ENCODE measurements at places on chromosomes 11 and 22.

DNA sequence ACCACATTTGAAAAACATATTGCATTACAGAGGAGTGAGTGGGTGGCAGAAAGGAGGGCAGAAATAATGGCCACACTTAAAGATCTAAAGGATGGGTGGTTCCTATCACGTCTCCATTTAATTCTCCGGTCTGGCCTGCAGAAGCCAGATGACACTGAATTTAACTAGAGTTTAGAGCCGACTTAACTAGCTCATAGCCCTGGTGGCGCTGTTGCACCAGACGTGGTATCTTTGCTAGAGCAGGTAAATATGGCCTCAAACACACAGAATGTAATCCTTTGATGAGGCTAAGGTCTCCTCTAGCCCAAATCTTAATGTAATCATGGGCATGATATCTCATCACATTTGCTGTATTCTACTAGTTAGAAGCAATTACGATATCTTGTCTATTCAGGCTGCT lies 51.5 kb upstream of the GAL start:
- DNase-seq: peak; percentile 15

DNA sequence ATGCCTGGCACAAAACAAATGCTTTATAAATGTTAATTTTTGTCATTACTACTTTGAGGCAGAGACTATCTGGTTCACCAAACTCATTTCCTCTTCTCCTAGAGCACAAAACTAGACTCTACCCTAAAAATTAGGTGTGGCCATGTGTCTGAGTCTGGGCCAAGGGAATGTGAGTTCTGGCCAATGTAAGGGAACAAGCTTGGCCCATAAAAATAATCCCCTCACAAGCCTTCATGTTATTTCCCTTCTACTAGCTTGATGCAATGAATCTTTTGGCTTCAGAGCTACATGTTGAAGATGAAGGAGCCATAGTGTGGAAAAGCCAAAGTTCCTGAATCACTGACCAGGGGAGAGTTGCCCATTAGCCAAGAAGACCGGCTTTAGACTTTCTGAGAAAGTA lies 406.5 kb upstream of the CCDC90B start:
- no peak for DNase-seq

- DNase-seq: no peak
Observed at GRCh38 chr11:125056931-125057692, 6.0 kb upstream of the SLC37A2 start.

DNA sequence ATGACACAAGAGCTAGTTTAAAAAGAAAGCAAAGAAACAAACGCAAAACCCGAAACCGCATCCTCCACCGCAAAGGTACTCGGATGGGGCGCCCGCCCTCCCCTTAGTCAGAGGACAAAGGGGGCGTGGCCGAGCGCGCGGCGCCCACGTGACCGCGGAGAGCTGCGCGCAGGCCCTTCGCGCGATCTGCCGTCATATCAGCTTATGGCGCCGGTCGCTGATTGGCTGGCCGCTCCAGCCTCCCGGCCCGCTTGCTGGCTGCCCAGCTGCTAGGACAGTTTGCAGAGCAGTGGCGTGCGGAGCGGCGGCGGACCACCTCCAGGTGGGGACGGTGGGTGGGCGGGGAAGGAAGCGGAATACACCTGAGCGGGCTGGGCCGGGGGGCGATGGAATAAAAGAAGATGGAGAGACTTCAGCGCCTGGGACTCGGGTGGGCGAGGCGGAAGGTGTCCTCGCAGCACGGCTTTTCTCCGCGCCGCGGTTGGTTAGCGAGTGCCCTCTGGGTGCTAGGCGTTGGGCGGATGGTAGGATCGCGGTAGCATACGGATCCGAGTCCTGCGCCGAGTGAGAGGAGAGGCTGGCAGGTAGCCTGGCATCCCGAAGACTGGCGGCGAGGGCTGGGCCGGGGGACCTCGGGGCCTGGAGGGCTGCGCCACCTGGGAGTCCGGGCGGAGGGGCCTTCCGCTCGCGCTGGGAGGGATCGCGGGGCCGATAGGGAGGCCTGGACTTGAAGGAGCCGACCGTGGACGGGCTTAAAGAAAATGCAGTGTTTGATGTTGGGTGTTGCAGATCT lies at the start of gene SC5D:
Gene SC5D, plus strand, starts transcription at position 277 of the 793 bp plus-strand sequence. CDS start 10,605 bp downstream, outside the sequence.
- DNase-seq: peak; percentile 88

DNA sequence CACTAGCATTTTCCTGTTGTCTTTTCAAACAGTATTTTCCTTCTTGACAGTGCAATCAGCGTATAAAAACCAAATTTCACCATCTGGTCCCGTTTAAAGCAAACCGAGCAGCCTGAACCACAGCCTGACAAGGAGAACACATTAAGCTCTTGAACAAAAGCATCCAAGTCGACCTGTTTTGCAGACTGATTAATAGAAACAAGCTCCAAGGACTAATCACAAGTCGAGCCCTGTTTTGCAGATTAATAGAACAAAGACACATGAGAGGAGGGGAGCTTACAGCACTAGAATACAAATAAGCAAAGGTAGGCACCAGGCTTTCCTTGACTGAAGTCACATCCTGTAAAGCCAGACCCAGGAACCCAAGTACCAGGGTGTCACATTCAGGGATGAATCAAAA lies 104.8 kb downstream of the MPPED2 start:
- DNase-seq: no peak

DNA sequence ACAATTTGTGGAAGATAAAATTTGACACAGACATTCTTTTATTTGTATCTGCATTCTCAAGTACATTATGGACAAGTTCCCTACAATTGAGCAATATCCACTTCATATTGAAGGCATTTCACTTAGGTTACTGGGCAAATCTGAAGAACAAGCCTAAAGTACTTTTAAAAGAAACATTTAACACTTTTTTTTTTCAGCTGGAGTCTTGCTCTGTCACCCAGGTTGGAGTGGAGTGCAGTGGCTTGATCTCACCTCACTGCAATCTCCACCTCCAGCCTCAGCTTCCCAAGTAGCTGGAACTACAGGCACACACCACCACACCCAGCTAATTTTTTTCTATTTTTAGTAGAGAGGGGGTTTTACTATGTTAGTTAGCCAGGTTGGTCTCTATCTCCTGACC lies 70.2 kb downstream of the OR4C45 start:
- no peak for DNase-seq

- no peak for DNase-seq
Observed at GRCh38 chr11:131463162-131463561, 92.7 kb downstream of the NTM start.

DNA sequence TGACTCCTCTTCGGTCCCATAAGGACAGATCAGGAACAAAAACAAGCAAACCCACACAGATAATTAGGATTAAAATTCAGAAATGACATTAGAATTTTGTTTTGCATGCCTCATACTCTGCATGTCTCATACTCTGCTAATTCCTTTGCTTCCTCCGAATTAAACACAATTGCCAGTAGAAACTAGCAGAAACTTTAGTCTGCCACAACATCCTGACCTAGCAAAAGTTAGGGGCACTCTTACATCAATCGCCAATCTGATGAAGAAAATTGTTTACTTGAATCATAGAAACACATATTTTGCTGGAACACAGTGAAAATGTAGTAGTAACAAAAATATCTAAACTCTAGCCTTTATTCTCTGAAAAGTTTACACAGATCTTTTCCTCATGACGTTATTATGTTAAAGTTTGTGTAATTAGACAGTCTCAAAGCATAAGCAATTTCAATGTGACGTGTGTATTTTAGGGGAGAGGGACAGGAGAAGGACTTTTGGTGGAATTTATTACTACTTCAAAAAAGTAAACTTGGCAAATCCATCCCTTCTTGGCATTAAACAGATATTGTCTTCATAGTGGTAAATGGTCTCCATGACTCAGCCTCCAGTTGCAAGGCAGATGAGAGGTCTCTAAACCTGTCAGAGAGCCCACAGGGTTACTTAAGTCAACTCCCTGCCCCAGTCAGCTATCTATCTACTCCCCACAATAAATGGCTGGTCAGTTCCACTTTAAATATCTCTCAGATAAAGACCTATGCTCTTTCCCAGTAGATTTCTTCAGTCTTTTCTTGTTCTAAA lies 249.8 kb upstream of the UBASH3B start:
- DNase-seq: no peak

GRCh38 chr22:22933100-22933806 lies 45.6 kb downstream of the IGLL5 start:
- DNase-seq: no peak

DNA sequence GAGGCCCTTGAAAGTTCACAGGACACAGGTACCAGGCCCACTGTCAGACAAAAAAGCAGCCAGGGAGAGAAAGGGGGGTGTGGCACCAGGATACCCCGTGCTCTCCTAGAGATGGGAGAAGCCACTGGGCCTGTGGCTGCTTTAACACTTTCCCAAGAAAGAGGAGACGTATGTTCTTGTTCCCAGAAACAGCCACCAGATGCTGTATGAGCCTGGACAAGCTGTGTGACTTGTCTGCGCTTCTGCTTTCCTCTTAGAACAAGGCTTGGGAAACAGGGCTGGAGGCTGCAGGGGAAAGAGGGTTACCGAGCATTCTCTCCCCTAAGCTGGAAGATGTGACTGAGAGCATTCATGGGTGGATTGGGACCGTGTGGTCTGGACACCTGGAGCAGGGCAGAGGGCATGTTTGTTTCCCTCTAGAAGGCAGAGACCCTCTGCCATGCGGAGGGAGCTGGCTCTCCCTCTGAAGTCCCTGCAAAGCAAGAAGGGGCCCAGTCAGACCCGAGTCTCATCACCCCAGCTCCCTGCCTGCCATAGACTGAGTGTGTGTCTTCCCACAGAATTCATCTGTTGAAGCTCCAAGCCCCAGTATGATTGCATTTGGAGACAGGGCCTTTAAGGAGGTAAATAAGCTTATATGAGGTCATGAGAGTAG lies 74.1 kb downstream of the TRIM29 start:
- DNase-seq: no peak

GRCh38 chr22:47596176-47596690 lies 833.8 kb downstream of the TBC1D22A start:
- no peak for DNase-seq

DNA sequence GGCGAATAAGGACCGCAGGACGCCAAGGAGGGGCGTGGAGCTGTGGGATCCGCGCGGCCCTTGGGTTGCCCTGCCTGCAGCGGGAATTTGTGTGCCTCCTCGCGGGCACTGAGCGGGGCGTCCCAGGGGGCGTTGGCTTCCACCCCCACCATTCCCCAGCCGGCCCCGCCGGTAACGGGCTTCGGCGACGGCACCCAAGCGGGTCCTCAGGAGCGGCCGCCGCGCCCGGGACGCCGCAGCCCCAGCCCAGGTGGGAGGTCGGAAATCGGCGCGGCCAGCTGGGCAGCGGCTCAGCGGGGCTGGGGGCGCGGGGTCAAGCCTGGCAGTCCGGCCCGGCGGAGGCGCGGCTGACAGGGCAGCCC lies 320 bp downstream of the CLTCL1 start:
- DNase-seq: no peak

- DNase-seq: no peak
Observed at GRCh38 chr11:36711104-36711825, 113.2 kb upstream of the RAG2 start.

DNA sequence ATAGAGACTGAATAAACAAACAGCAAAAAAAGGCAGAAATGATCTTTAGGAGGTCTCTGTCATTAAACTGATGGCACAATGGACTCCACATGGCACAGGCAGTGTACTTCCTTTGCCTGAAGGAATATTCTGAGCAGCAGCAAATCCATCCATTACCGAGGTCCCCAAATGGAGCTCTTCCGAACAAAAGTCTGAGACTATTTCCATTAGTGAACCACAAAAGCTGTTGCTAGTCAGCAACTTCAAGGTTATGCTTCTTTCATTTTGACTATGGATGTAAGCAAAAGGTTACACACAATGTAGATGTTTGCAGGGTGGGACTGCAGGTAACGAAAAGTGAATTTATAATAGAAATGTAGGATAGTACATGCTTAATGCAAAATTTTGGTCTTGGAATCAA lies 14.5 kb downstream of the NARS2 start:
- no peak for DNase-seq

- no peak for DNase-seq
Observed at GRCh38 chr11:19628018-19628417, 84.6 kb upstream of the NAV2 start.

DNA sequence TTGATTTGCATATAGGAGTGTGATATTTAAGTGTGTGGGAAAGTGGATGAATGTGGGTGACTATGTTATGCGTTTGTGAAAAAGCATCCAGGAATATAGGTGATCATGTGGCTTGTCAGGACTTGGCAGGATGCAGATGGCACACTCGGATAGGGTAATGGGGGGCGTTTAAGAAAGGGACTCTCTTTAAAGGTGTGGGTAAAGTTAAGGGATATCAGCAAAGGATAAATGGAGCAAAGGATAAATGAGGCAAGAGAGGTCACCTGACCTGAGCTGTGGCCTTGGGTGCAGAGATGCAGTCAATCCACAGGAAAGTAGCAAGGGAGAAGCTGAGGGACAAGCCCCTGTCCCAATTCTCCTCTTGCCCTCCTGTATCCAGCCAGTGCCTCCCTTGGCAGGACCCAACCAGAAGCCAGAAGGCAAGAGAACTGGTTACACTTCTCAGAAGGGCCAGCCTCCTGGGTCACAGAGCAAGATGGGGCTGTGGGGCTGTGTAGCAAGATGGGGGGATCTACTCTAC lies 47.5 kb upstream of the GRAMD1B start:
- no peak for DNase-seq

GRCh38 chr11:74320538-74320937 lies 9.1 kb upstream of the P4HA3 start:
- no peak for DNase-seq

- DNase-seq: no peak
Observed at GRCh38 chr11:120500414-120501071, 11.0 kb upstream of the GRIK4 start.

GRCh38 chr11:43521471-43521870 lies 159.1 kb upstream of the HSD17B12 start:
- no peak for DNase-seq

DNA sequence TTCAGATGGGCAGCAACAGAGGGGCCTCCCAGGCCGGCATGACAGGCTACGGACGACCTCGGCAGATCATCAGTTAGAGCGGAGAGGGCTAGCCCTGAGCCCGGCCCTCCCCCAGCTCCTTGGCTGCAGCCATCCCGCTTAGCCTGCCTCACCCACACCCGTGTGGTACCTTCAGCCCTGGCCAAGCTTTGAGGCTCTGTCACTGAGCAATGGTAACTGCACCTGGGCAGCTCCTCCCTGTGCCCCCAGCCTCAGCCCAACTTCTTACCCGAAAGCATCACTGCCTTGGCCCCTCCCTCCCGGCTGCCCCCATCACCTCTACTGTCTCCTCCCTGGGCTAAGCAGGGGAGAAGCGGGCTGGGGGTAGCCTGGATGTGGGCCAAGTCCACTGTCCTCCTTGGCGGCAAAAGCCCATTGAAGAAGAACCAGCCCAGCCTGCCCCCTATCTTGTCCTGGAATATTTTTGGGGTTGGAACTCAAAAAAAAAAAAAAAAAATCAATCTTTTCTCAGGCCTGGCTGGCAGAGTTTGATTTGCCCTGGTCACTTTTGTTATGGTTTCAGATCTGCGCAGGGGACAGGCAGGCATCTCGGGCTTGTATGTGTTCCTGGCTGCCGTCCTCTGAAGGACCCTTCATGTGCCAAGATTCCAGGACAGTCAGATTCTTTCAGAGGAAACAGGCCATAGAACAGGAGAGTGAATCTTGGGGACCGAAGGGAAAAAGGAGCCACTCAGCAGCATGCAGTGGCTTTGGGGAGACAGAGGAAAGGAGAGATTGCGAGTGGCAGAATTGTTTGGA lies 5.3 kb downstream of the TAGLN start:
- DNase-seq: no peak
